Stimulated activated CD4-positive, alpha-beta T cell treated with anti-CD3 and anti-CD28 coated beads, Interleukin-15, amount 100 ng/mL, for 1 hour (primary cell): ENCODE measurements at places on chromosomes 6 and 20.
A peak's percentile ranks its signal among the peaks of the same experiment; 100 is the strongest.

DNA sequence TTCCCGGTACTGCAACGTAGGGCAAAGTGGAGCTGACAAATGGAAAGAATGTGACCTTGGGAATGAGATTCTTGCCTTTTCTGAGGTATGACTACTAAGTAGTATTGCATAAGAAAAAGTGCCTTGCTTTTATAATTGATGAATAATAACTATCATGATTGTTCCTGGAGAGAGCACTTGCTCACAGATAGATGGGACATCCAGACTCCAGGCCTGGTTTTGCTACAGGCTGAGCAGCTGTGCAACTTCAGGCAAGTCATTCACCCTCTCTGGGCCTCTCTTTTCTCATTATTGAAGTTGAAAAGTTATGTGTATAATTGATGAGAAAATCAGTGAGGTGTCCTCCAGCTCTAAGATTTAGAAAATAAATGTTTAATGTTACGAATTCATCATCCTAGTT lies 53.6 kb upstream of the MBOAT1 start:
- DNase-seq, result no peak

DNA sequence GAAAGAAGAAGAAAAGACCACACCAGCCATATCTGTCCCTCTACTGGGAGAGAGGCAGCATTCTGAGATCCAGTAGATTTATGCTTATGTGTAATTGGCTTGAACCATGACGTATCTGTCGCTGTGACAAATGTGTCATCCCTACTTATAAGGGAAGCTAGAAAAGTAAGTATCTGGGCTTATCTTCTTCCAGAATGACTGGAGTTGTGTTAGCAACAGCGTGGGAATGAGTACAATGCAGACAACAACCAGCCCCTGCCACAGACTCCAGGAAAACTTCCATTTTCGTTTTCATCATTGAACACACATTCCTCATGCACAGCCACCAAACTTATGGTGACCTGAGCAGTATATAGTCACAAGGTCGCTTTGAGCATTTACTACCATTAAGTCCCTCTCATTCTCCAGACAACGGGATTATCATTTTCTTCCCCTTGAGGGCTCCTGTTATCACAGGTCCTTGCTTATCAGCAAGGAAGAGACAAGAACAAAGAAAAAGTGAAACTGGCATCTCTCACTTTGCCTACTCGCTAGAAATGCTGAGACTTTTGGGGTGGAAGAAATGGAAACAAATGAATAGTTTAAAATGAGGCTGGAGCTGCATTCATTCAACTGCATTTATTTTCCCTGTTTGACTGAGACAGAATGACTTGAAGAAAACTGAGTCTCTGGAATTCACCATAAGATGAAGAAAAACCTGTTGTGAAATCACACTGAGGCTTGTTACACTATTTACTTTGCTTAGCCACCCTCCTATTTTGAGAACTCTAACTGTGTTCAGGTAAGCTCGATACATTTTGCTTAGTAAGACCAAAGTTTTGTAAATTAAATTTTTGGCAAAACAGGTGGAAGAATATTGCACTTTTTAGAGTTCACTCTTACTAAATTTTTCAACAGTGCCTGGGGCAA lies 149.3 kb upstream of the FOXQ1 start:
- DNase-seq, result no peak

DNA sequence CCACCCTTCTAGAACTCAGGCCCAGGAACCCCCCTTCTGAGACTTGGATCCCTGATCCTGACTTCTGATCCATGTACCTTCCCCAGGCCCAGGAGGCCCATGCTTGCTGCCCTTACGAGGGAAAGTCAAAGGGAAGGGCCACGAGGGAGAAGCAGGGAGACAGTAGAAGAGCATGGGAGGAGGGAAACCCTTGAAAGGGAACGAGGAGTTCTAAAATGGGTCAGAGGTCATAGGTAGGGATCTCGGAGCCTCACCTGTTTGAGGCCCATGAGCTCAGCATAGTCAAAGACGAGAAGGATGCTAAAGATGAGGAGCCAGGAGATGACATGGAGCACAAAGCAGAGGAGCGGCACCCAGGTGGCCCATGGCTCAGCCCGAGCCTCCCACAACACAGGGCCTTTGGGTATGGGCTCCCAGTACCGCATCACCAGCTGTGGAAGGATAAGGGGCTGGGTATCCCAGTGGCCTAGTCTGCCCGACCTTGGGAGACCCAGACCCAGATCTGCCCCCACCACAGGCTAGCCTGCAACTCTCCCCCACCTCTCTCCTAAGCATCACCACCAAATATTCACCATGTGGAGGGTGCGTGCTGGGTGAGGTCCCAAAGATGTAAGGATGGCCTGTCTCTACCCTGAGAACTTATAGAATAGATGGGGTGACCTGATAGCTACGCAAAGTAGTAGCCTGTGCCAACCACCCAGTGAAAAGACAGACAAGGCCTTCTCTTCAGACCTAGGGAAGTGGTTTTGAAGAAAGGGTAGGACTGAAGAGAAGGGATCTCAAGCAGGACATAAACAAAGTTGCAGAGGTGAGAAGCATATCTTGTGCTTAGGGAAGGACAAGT lies 1.5 kb downstream of the NRM start:
- no peak for DNase-seq

DNA sequence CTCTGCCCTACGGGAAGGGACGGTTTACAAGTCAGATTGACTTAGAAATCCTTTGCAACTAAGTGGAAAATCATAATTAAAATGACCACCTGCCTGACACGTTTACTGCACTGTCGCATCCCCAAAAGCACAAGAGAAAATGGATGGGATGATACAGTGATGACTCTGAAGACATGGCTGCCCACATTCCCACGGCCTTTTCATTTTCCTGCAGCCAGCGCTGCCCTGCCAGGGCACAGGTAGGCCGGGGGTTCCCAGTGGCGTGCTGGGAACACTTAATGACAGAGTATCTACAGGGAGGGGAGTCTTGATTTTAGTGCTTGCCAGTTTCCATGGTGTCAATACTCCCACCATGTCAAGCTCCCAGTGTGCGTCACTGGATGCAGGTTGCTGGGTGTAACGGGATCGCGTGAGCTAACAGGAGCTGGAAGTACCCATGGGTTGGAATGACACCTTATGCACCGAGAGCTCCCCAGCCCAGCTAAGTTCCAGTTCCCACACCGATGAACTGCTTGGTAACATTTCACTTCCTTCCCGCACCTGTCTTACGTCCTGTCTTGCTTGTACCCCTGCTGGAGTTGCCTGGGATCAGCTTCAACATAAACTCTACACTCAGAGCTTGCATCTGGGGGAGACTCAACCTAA lies 129.0 kb downstream of the ANKRD60 start:
- DNase-seq, result no peak

GRCh38 chr6:19753826-19754225 lies 83.3 kb upstream of the ID4 start:
- DNase-seq, result no peak

- peak; percentile 42 for DNase-seq
Measured at GRCh38 chr20:2873747-2874041, 413 bp downstream of the PTPRA start.

DNA sequence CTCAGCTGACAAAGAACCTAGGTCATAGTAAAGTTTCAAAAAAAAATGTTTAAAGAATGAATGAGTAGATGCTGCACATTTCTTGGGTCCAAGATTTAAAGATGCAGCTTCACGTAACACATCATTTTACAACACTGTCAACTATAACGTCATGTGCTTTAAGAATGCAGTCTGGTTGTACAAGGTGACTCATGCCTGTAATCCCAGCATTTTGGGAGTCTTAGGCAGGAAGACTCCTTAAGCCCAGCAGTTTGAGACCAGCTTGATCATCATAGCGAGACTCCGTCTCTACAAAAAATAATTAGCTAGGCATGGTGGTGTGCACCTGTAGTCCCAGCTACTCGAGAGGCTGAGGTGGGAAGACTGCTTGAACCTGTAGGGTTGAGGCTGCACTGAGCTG lies 21.9 kb downstream of the SLC17A5 start:
- no peak for DNase-seq

GRCh38 chr6:26197933-26198721 lies 110.9 kb downstream of the HFE start:
- no peak for DNase-seq

GRCh38 chr6:79543411-79543810 lies 6.2 kb upstream of the LCA5 start:
- DNase-seq, result no peak

DNA sequence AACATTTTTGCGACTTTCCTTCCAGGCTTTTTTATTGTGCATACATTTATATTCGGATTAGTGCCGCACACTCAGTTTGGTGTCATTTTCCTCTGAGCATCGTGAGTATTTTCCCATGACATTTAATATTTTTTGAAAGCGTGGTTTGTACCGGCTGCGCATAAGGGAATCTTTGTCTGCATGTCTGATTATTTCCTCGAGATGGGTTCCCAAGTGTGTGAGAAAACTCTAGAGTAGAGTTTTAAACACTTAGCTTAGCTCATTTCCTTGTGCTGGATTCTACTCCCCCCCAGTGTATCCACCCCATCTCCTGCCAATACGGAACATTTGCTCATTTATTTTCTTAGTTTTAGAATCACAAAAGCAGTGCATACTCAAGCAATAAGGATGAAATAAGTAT lies 94.3 kb downstream of the CDC5L start:
- no peak for DNase-seq

DNA sequence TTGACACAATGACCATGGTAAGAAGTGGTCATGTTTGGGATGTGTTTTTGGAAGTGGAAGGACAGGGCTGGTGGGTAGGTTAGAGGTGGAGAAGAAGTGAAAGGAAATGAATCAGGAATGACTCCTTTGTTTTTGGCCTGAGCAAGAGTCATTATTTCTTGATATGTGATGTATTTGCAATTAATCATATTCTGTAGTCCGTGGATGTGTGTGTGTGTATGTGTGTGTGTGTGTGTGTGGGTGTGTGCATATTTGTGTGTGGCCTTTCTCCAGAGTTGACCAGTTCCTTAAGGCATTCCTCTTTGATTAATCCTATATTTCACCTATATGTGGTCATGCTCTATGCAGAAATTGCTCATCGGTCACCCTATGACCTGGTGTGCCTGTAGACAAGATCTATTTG lies 130.7 kb downstream of the UTRN start:
- no peak for DNase-seq

GRCh38 chr6:64969139-64969538 lies 737.9 kb downstream of the EYS start:
- no peak for DNase-seq

DNA sequence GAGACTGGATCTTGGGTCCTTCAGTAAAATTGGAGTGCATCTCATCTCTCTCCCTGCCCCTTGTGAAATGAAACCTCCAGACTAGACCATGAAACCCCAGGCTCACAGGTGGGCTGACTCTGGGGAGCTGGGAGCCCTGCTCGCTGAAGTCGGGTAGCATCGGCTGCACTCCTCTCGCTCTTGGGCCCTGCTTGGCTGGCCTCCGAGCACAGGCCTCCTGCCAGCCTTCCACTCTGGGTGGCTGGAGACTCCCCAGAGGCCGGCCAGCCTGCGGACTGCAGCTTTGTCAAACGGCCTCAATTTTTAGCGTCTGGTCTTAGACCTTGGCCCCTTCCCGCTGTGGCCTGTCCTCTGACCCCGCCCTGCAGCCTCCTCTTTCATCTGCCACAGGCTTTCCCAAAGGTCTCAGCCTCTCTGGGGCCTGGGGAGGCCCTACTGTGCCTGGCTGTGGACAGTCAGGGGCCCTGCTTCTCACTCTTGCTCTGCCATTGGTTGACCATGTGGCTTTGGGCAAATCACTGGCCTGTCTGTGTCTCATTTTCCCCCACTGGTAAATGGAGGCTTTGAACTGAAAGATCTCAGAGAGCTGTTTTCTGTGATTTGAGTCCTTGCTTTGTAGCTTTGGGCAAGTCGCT lies 45.1 kb downstream of the SRC start:
- no peak for DNase-seq

- DNase-seq, result no peak
Measured at GRCh38 chr6:144534180-144534579, 249.0 kb downstream of the UTRN start.

DNA sequence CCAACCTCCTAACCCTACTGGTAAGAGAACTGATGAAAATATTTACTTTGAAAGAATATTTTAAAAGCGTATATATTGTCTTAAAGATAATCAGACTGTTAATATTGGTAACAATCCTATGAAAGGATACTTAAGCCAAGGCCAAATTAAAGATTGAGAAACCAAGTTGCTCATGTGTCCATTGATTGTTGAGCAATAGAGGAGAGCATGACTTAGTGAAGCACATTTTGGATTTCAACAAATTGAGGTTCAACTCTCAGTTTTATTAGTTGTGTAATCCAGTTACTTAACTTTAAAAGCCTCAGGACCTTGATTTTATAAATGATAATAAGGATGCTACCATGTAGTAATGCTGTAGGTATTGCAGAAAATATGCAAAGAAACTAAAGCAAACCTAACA lies 56.8 kb downstream of the PRL start:
- DNase-seq, result no peak

DNA sequence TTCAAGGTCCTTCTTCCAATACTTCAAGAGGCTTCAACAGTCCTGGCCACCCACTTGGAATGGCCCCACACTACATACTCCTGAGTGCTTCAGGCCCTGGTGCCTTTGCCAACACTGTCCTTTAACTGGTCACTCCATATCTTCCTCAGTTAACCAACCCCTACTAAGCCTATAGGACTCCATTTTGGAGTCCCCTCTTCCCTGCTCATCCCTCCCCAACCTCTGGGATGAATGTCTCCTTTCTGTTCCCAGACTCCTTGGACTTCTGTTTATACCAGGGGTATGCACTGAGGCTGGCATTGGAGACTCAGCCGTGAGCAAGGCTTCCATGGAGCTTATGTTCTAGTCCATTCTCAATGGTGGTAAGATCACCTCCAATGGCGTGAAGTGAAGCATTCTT lies 33.6 kb downstream of the COX4I2 start:
- no peak for DNase-seq

- DNase-seq, result no peak
Measured at GRCh38 chr20:13174402-13174801, 46.7 kb upstream of the ISM1 start.

DNA sequence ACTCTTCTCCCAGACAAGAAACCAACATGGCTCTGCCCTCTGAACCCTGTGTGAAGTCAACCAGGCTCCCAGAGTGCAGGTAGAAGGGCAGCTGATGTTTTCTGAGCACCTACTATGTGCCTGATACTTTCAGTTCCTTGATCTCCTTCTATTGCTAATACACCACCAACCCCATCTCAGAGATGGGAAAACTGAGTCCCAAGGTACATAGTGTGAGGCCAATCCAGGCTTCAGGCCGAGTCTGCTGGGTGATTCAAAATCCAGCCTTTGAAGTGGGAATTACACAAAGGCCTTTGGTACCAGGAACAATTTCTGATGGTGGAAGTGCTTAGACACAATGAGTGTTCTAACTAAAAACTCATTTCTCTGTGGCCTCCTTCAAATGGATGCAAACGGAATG lies 96.3 kb downstream of the NFATC2 start:
- no peak for DNase-seq
